ENCODE measurements at places on chromosomes 2 and 18. TPM values are rescaled to one million over a fixed set of nuclear protein-coding genes. Genes with fewer than 3 reads are reported as not detected.

- H3K4me1 ChIP-seq, result no peaks in the 10 kb centered on the region
- peak; percentile 83 for DNase-seq
- peak overlapping the region; percentile 83 for H3K27ac ChIP-seq
Measured at GRCh38 chr18:77101410-77102258, 30.9 kb downstream of the MBP start.

DNA sequence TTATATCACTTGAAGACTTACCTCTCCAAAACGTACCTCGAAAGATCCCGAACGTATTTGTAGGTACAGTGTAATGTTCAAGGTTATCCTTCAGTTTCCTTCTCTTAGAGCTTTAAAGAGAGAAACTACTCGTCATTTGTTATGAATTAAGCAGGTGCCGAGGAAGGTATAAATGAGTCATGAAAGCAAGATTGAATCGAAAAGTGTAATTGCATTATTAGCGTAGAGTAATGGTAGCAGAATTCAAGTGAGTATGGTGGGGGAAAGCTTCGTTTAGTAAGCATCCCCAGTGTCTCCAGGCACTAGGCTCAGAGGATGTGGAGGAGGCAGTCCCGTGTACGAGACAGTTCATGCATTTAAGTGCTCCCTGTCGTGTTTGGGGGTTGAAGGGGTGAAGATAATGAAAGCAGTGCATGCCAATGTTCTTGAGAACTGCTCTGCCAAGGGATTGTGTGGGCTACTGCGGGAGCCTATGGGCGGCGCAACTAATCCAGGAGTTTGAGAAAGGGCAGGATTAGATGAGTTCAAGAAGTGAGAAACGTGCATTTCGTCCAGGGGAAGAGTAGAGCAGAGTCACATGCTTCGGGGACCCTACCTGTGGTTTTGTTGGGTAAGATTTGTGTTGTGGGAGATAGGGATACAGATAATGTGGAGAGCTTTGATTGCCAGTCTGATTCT is 858 bp downstream of the POLR1B start:
- H3K4me1 ChIP-seq, result no peaks in the 10 kb centered on the region
- DNase-seq, result no peak
- H3K36me3 ChIP-seq, result no peaks in the 10 kb centered on the region

- H3K27me3 ChIP-seq, result no peaks in the 10 kb centered on the region
- H3K36me3 ChIP-seq, result no peaks in the 10 kb centered on the region
- no peak for DNase-seq
- H3K27ac ChIP-seq, result no peak overlapping the region
- H3K4me1 ChIP-seq, result no peaks in the 10 kb centered on the region
- no peak overlapping the region for H3K4me3 ChIP-seq
Measured at GRCh38 chr2:225103737-225104141, 61.5 kb upstream of the DOCK10 start.

DNA sequence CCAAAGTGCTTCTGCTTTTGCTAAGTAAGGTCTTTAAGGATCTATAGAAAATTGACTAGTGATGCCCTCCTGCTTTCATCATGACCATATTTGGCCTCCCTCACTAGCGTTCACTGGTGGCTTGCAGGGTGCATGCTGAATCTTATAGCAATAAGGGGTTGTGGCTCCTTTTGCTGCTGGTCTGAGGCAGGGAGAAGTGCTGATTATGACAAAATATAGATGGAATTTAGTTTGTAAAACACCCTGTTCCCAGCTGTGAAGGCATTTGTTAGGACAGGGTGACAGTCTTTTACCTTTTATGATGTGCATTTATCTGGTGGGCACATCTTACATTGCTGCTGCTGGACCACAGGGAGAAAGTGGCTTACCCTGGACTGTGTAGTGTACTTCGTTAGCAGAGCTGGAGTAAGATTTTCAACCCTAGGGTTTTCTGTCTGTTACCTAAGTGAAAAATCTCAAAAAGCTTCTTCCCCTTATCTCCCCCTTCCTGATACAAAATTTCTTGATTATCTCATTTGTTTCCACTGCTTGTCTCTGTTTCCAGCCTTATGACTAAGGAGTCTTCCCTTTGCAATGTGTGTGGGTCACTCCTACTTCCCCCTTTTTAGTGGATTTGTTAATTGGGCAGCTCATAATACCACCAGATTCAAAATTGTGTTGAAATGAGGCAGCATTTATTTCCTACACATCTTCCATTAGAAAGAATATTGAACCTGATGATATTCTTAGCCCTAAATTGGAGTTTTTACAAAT is 21.2 kb upstream of the RPL37A start:
- no peaks in the 10 kb centered on the region for H3K27me3 ChIP-seq
- H3K4me3 ChIP-seq, result no peak overlapping the region
- DNase-seq, result no peak
- H3K4me1 ChIP-seq, result no peaks in the 10 kb centered on the region
- no peak overlapping the region for H3K27ac ChIP-seq
- H3K36me3 ChIP-seq, result peaks cover 11% of the 10 kb centered on the region

TTN gene
- 653 TPM for polyA plus RNA-seq

TUBA3E gene
- polyA plus RNA-seq, result 69.5 TPM

GRCh38 chr18:9353596-9353995 is 19.0 kb downstream of the TWSG1 start:
- no peaks in the 10 kb centered on the region for H3K27me3 ChIP-seq
- H3K36me3 ChIP-seq, result no peaks in the 10 kb centered on the region
- H3K4me1 ChIP-seq, result peaks cover 20% of the 10 kb centered on the region
- no peak for DNase-seq

LIPT1 gene
- 12.4 TPM for polyA plus RNA-seq

DNA sequence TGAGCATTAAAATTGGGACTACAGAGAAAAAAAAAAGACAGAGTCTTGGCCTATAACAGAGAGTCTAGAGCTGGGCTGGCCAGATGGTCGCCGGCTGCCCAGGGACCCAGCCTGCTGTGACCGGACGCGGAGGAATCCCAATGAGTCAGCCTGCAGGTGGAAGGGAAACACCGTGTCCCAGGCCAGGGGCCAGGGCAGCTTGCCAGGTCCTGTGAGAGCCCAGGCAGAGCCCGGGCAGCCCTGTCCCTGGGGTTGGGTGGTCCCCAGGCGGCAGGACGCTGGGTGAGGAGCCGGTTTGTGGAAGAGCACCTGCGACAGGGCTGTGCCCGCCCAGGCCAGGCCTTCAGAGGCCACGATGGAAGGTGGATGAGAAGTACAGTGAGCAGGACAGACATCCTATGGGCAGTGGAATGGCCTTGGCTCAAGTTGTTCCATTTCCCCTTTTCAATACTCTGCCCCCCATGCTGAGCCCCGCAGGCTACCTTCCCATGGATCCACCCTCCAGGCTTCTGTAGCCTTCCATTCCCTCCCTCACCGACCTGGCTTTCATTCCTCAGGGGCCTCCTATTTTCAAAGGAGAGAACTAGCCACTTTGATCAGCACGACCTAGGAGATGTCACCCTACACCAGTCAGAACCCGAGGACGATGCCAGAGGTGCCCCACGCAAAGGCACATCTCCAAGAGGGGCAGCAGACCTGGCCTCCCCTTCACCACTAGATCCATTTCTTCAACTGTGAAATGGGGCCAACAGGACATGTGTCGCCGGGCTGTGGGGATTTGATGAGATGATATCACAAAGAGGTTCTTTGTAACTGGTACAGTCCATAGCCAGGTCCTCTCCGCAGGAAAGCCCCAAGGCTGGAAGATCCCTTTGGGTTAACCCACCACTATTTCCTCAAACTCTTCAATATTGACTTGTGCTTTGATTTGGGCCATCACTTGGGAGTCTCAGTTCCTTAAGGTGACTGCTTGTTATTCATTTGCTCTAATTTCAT is 87.5 kb downstream of the POLR1A start:
- no peak overlapping the region for H3K27ac ChIP-seq
- peaks cover 19% of the 10 kb centered on the region for H3K4me1 ChIP-seq
- no peaks in the 10 kb centered on the region for H3K36me3 ChIP-seq

GRCh38 chr2:64837116-64837731 is 152.0 kb upstream of the SLC1A4 start:
- no peaks in the 10 kb centered on the region for H3K36me3 ChIP-seq
- peaks cover 5% of the 10 kb centered on the region for H3K4me1 ChIP-seq
- no peak overlapping the region for H3K4me3 ChIP-seq
- DNase-seq, result no peak

SMYD1 gene
- polyA plus RNA-seq, result 133 TPM

GRCh38 chr2:102801098-102801718 is 39.4 kb downstream of the TMEM182 start:
- peaks cover 18% of the 10 kb centered on the region for H3K36me3 ChIP-seq
- no peaks in the 10 kb centered on the region for H3K4me1 ChIP-seq
- no peaks in the 10 kb centered on the region for H3K27me3 ChIP-seq

DNA sequence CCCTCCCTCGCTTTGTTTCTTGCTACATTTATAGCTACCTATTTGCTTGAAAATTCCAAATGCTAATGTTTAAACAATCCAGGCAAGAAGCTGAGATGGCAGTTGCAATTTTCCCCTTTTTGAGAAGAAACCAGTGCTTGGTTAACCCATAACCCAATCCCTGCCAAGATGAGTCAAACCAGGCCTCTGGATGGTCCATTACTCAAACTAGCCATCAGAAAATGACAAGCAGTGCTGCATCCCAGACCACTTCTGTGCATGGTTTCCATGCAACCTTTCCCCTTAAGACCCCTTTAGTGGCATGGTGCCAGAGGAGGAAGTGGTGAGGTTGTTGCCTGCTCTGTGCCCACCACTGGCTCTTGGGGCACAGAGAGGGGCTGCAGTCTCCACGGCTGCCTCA is 131.2 kb upstream of the RMP24 start:
- H3K27me3 ChIP-seq, result no peaks in the 10 kb centered on the region
- no peaks in the 10 kb centered on the region for H3K36me3 ChIP-seq
- H3K4me1 ChIP-seq, result no peaks in the 10 kb centered on the region
- H3K4me3 ChIP-seq, result no peak overlapping the region
- no peak overlapping the region for H3K27ac ChIP-seq
- no peak for DNase-seq

MYO7B gene
- 1.6 TPM for polyA plus RNA-seq

- no peaks in the 10 kb centered on the region for H3K4me1 ChIP-seq
- no peak for DNase-seq
- H3K27me3 ChIP-seq, result no peaks in the 10 kb centered on the region
- no peak overlapping the region for H3K4me3 ChIP-seq
- H3K27ac ChIP-seq, result no peak overlapping the region
- no peaks in the 10 kb centered on the region for H3K36me3 ChIP-seq
Measured at GRCh38 chr2:152221839-152222238, 46.3 kb upstream of the STAM2 start.

GRCh38 chr2:236671896-236672562 is 102.4 kb downstream of the ACKR3 start:
- H3K27me3 ChIP-seq, result no peaks in the 10 kb centered on the region
- no peak overlapping the region for H3K27ac ChIP-seq
- no peaks in the 10 kb centered on the region for H3K36me3 ChIP-seq
- peaks cover 19% of the 10 kb centered on the region for H3K4me1 ChIP-seq

DNA sequence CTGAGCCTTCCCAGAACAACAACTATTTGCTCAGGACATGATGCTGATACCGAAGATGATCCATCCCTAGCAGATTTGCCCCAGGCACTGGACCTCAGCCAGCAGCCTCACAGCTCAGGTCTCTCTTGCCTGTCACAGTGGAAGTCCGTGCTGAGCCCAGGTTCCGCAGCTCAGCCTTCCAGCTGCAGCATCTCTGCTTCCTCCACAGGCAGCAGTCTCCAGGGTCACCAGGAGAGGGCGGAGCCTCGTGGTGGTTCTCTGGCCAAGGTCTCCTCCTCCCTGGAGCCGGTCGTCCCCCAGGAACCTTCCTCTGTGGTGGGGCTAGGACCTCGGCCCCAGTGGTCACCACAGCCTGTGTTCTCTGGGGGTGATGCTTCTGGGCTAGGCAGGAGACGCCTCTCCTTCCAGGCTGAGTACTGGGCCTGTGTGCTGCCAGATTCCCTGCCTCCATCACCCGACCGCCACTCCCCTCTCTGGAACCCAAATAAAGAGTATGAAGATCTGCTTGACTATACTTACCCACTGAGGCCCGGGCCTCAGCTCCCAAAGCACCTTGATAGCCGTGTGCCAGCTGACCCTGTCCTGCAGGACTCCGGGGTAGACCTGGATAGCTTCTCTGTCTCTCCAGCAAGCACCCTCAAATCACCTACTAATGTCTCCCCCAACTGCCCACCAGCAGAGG is 15.4 kb downstream of the CEP68 start:
- H3K4me3 ChIP-seq, result no peak overlapping the region
- peaks cover 58% of the 10 kb centered on the region for H3K36me3 ChIP-seq
- no peak overlapping the region for H3K27ac ChIP-seq
- H3K4me1 ChIP-seq, result peaks cover 82% of the 10 kb centered on the region
- no peaks in the 10 kb centered on the region for H3K27me3 ChIP-seq

- no peak overlapping the region for H3K27ac ChIP-seq
- H3K36me3 ChIP-seq, result no peaks in the 10 kb centered on the region
- H3K4me3 ChIP-seq, result peak overlapping the region; percentile 33
- H3K27me3 ChIP-seq, result no peaks in the 10 kb centered on the region
- no peak for DNase-seq
Measured at GRCh38 chr18:54119524-54120019, 104.9 kb downstream of the MBD2 start.

DNA sequence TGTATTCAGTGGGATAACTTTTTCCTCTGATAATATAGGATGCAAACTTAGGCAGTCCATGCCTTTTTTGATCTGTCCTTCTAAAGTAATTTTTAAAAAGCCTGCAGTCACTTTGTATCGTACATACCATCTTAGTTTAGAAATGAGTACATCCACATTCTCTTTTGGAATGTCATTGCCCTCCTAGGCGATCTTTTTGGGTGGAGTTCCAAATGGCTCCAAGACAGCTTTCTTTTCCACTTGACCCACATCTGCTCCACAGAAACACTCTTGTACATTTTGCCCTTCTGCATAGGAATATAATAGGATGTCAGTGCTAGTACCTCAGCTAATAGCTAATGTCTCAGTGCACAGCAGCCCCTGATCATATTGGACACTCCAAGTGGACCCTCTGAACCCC is 21.8 kb upstream of the HTR2B start:
- no peaks in the 10 kb centered on the region for H3K27me3 ChIP-seq
- H3K36me3 ChIP-seq, result peaks cover 58% of the 10 kb centered on the region

DNA sequence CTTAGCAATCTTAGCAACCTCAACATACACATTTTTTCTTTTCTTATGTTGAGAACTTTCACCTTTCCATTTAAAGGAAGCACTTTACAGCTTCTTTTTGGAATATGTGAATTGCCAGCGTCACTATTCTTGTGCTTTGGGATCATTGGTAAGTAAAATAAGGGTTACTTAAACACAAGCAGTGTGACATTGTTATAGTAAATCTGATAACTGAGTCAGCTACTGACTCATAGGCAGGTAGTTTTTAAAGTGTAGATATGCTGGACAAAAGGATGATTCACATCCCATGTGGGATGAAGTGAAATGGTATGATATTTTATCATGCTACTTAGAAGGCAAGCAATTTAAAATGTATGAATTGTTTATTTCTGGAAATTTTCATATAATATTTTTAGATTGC is 637.2 kb downstream of the DCDC2C start:
- H3K27me3 ChIP-seq, result no peaks in the 10 kb centered on the region
- DNase-seq, result no peak
- no peaks in the 10 kb centered on the region for H3K36me3 ChIP-seq
- H3K4me1 ChIP-seq, result no peaks in the 10 kb centered on the region

TBR1 gene
- polyA plus RNA-seq, result not detected

DNA sequence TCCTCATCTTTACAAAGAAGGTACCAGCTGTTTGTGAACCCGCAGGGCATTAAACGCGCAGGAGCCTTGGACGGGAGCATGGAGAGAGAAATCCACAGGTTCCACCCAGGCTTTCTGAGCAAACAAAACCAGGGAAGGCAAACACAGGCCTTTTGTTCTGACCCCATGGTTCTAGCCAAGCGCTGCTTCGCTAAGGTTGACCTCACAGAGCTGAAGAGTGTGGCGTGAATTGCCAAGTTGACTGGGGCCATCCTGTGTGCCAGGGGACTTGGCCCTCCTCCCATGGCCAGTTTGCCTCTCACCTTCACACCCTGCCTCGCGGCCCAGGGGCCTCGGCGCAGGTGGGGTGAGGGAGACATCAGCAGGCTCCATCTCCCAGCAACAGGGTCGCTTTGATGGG is 74.1 kb downstream of the VAPA start:
- no peaks in the 10 kb centered on the region for H3K4me1 ChIP-seq
- peak overlapping the region; percentile 27 for H3K27ac ChIP-seq
- no peaks in the 10 kb centered on the region for H3K36me3 ChIP-seq

Data from heart left ventricle (tissue), 16 donors.